BJ (cell line): ENCODE measurements at places on chromosomes 11 and 22. TPM values are rescaled to one million over a fixed set of nuclear protein-coding genes. Genes with fewer than 3 reads are reported as not detected.

SCUBE1 gene
- not detected in 2 replicates for polyA plus RNA-seq

DNA sequence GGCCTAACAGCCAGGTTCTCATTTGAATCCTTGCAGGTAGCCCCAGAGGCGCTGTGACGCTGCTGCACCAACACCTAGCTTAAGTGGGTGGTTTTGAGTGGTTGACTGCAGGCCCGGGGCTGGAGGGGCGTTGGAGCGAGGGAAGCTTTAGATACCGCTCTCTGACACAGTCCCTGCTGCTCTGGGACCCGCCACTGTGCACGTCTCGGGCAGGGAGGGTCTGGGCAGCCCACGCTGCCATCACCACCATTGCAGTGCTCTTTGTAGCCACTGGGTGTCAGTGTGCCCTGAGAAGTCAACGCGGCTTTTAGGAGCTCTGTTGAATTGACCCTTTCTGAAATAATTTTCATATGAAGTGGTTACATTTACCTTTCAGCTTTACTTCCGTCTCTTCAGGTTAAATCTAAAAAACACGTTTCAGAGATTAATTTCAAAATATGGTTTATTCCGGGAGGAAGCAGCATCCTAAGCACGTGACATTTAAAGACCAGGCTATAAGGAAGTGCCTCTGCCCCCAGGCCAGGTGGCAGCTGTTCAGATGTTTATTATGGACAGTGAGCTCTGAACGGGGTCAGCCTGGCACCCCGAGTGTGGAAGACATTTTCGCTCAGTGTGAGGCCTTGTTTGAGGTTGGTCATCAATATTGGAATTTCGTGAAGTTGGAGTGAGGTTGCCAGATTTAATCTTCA is 30.9 kb upstream of the PARVB start:
- DNase-seq = no peak

TPBGL gene
- polyA plus RNA-seq = not detected in 2 replicates

DNA sequence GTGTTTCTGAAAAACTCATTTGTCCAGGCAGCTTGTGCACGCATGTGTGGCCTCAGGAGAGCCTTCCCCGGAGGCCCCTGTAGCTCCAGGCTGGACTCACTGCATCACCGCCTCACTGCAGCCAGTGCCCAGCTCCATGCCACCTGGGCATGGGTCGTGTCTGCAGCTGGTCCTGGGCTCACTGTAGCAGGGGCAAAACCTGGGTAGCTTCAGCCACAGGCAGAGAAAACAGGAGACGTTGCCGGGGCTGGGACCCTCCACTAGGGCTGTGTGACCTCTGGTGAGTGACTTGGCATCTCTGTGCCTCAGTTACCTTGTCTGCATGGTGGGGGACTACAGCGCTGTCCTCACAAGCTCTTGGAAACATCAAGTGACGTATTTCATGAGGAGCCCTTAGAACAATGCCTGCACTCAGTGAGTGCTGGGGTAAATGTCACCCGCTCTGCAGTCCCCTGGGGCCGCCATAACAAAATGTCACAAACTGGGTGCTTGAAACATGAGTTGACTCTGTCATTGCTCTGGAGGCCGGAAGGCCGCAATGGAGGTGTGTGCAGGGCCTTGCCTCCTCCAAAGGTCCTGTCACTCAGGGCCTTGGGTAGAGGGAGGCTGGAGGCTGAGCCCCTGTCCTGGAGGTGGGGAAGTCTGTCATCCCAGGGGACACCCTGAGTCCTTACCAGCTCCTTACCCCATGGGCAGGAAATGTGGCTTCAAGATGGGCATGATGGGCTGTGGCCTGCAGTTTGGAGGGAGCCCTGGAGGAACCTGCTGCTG is 488.7 kb downstream of the TBC1D22A start:
- DNase-seq = no peak

POU2AF3 gene
- not detected in 2 replicates for polyA plus RNA-seq

- no peak for DNase-seq
Measured at GRCh38 chr11:45659818-45660160, 5.6 kb downstream of the CHST1 start.

GRCh38 chr11:15625691-15626090 is 511.0 kb downstream of the INSC start:
- no peak for DNase-seq

DNA sequence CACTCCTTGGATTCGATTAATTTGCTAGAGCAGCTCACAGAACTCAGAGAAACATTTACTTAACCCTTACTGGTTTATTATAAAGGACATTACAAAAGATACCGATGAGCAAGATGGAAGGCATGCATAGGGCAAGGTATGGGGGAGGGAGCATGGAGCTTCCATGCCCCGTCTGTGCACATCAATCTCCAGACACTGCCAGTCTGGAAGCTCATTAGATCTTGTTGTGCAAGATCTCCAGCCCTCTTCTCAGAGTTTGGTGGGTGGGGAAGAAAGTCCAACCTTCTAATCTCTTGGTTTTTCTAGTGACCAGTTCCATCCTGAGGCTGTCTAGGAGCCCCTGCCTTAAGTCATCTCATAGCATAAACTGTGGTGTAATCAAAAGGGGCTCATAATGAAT is 190.7 kb downstream of the UVRAG start:
- no peak for DNase-seq

DNA sequence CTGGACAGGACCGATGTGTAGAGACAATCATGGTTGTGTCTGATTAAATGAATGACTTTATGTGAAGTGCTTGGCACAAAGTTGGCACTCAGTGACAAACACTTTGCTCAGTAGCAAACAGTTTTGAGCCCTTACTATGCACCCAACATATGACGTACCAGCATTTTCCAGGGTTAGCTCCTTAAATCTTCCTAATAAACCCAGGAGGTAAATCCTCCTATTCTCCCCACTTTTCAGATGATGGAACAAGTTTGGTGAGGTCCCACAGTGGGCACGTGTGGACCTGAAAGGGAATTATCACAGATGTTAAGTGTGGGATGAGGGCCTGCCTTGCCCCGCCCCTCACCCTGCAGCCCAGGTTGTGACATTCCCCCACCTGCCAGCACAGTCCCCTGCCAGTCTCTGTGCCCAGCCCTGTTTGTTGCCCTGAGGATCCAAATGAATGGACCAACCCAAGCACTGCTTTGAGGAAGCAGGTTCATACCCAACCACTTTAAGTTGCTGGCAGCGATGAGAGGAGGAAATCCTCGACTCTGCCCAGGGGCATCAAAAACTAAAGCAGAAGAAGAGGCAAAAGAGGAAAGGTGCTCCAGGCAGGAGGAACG is 6.6 kb upstream of the CARD10 start:
- DNase-seq = no peak

SORL1 gene
- 0.61 and 1.4 TPM in 2 replicates for polyA plus RNA-seq

GRCh38 chr22:48424661-48425060 is 1403.0 kb downstream of the BRD1 start:
- DNase-seq = no peak

- DNase-seq = no peak
Measured at GRCh38 chr11:17221968-17222367, 14.2 kb upstream of the PIK3C2A start.
